ENCODE measurements at places on chromosomes 6 and 20. TPM values are rescaled to one million over a fixed set of nuclear protein-coding genes. Genes with fewer than 3 reads are reported as not detected.

The NHLRC1 gene
- 1.2 TPM for total RNA-seq

The OR2J3 gene
- total RNA-seq = 0.30 TPM

The PNPLA1 gene
- not detected for total RNA-seq

The TPX2 gene
- 123 TPM for total RNA-seq

The SNAP25 gene
- total RNA-seq = 0.41 TPM

The RAET1G gene
- not detected for total RNA-seq

The MICA gene
- 12.9 TPM for total RNA-seq

The FKBP1C gene
- not detected for total RNA-seq

The COL9A3 gene
- total RNA-seq = 123 TPM

The BHLHE23 gene
- 0.66 TPM for total RNA-seq

DNA sequence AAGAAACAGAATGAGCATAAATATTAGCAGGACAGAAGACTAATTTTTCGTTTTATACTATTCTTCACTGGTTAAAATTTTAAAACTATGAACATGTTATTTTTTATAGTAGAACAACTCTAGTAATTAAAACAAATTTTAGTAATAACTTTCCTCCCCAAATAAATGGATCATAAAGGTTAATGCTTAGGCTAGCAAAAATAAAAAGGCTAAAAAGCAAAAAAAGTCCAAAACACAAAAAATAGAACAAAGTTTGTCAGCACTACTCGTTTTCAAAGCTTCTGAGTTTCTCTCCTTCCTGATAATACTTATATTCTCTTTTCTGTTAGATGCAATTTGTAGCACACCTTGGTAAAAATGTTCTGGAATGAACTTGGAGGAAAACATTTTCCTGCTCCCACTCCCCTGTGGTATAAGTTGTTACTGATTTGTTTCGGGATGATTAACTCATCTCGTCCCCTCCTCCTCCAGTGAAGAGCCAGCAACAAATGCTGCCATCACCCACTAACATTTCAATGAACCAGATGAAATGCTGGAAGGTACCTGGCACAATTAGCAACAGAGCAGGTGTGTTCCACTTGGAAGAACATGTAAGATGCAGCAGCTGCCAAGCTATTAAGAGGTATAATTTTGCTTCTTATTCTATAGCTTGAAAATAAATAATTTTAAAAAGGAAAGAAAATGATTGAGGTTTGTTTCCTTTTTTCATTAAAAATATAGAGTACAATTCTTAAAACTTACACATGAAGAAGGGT is 130.5 kb downstream of the MYB start:
- DNase-seq = no peak

GRCh38 chr6:99592900-99593299 is 13.7 kb upstream of the PRDM13 start:
- no peak for DNase-seq

- no peak for DNase-seq
Observed at GRCh38 chr6:138539876-138540275, 40.6 kb upstream of the NHSL1 start.

DNA sequence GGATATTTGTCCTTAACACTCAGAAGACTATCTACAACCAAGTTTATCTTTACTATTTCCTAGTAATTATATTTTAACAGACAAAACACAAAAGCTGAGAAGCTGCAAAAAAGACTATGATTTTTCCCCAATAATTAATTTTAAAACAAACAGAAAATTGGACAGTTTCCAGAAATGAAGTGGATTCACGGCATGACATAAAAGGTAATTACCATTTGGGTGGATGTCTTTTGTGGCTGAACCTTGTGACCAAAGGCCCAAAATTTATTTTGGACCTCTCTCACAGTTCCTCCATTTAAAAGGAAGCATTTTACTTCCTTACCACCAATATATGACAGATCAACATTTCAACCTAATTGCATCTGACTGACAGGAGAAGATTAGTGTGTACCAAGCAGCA is 90.2 kb downstream of the GMDS start:
- DNase-seq = no peak

DNA sequence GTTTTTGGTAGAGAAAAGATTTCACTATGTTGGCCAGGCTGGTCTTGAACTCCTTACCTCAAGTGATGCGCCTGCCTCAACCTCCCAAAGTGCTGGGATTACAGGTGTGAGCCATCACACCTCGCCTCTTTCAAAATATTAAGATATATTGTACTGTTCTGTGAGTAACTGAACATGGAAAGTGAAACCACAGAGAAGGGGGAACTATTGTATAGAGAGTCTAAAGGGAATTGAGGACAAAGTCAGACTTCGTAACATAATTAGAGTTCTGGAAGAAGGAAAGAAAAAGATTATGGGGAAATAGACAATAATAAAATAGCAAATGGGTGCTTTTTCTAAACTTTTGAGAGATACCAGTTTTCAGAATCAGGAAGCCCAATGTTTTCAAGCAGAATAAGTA is 17.4 kb upstream of the AKAP7 start:
- no peak for DNase-seq

GRCh38 chr20:21303061-21303871 is at the start of gene XRN2:
Gene XRN2, plus strand, starts transcription at chr20:21303331. Its CDS starts 68 bp downstream, at chr20:21303399.
- peak; percentile 95 for DNase-seq

DNA sequence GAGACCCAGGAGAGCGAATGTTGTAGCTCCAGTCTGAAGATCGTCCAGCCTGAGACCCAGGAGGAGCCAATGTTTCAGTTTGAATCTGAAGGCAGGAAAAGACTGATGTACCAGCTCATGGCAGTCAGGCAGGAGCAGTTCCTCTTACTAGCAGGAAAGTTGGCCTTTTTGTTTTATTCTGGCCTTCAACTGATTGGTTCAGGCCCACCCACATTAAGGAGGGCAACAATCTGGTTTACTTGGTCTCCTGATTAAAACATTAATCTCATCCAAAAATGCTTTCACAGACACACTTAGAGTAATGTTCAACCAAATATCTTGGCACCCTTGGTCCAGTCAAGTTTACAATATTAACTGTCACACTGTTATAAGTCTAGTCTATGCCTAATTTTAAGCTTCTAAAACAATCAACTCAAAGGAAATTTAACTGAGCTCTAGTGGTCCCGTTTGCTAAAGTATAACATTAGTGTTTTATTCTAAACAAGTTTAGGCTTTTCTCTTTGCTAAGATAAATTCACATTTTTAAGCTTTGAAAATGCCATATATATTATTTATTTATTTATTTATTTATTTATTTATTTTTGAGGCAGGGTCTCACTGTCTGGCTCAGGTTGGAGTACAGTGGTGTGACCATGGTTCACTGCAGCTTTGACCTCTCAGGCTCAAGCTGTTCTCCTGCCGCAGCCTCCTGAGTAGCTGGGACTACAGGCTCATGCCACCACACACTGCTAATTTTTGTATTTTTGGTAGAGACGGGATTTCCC is 275.5 kb upstream of the SLC35B3 start:
- no peak for DNase-seq

DNA sequence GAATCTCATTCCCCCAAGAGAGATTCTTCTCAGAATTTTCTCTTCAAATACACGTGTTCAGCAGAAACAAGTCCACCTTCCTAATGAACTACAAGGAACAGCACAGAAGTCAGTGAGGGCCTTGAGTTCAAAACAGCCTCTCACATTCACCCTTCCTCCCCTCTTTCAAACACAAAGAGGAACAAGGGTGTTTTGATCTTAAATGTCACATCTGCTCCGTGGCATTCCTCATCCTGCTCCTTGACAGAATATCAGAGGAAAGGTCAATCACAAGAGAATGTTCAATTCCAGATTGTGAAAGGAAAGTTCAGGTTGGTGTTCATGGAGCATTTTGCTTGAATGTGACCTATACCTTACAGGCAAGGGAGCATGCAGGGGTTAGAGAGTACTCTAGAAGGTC is 35.6 kb upstream of the FAM210B start:
- DNase-seq = no peak

DNA sequence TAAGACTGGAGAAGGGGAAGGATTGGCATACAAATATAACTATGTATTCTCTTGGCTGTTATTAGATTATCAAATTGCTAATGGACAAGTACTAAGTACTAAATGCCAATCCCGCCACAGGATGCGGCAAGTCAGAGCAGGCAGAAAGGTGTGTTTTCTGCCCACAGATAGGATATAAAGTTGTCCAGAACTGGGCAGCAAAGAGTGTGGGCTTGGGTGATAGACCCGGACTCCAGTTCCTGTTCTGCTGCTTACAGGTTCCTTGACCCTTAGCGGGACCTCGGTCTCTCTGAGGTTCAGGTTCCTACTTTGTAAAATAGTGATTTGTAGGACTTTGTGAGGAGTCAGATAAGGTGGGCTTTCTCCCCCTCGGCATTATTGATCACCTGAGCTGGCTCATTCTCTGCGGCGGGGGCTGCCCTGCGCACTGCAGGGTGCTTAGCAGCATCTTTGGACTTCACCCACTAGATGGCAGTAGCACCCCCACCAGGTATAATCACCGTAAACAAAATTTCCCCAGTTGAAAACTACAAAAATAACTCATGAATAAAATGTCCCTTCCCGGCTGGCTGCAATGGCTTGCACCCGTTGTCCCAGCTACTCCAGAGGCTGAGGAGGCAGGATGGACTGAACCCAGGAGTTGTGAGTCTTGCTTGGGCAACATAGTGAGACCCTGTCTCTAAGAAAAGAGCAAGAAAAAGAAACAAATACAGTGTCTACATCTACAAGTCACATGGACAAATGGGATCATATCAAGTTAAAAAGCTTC is 193.1 kb downstream of the DOK5 start:
- DNase-seq = peak; percentile 26

GRCh38 chr6:84836366-84836765 is 72.0 kb upstream of the TBX18 start:
- no peak for DNase-seq

DNA sequence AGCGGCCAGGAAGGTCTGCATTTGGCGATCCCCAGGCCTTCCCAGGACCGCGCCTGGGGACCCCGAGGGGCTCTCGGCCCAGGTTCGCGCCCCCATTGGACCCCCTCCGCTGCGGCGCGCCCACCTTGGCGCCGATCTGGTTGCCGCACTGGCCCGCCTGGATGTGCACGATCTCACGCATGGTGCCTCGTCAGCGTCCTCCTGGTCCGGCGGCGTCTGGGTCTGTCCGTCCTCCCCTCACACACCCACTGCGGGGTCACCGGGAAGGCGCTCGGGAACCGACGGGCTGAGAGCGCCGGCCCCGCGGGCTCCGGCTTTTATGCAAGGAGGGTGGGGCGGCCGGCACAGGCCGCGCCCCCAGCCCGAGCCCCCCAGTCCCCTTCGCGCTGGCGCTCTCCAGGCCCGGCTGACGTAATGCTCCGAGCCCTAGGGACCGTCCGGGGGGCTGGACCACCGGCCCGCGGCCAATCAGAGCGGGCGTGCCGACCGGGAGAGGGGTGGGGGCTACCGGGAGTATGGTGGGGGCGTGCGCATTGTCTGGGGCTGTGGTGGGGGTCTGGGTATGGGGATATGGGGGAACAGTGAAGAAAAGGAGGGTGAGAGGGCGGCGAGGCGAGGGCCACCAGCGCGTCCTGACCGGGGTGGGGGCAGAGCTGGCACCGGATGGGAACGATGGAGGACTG is at the start of gene TUBB2B:
TSS of gene TUBB2B (minus strand) at position 291 of the 683 bp plus-strand sequence. CDS start at position 181, 110 bp downstream.
- DNase-seq = peak; percentile 91

GRCh38 chr6:142648036-142648451 is 296.9 kb downstream of the HIVEP2 start:
- no peak for DNase-seq

DNA sequence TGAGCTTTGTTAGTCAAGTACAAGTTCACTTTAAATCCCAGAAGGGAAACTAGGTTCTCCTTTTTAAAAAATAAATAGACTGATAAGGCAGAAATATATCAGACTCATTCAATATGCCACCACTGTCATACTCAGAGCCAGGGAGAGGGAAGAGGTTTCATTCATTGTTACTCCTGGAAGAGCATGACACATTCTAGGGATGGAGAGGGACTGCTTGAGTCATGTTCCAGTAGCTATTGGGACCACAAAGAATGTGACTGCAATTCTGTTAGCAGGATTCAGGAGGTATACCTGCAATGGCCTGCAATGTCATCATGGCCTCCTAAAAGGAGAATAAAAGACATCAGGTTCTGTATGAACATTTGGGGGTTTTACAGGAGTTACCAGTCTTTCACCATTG is 167.6 kb downstream of the TFAP2B start:
- no peak for DNase-seq

- DNase-seq = no peak
Observed at GRCh38 chr6:111800259-111800765, 72.9 kb downstream of the FYN start.

- no peak for DNase-seq
Observed at GRCh38 chr6:109013656-109014305, 80.9 kb downstream of the SESN1 start.

DNA sequence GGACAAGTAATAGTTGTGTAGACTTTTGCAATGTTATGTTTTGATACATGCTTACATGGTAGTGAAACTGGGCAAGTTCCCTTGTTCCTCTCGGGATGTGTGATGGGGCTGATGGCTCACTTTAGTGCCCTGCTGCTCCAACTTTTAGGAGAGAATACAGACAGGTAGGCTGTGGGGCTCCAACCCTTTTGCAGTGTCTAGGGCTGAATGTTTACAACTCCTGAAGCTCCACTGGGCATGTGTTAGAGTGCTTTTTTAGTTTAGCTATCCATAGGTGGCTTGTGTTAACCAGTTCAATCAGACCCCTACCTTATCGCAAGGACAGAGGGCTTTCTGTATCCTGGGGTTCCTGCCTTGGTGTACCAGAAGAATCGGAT is 33.8 kb downstream of the SERPINB6 start:
- DNase-seq = no peak

DNA sequence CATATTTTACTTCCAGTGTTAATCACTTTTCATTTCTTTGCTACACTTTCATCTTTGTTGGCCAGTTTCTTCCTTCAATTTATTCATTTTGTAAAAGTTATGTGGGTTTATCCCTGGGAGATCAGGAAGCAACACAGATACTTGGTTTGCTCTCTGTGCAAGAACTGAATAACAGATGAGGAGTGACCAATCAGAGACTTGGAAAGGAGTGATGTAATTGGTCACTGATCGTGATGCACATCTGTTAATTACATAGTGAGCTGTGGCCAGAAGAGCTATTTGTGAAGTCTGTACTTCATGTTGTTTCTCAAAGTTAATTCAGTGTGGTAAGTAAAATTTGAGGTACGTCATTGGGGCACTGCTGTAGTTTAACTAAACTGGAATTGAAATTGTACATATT is 21.3 kb downstream of the ANKRD6 start:
- no peak for DNase-seq

Data from WTC11 (cell line).